ENCODE measurements at places on chromosomes 16 and 17.
A peak's percentile ranks its signal among the peaks of the same experiment; 100 is the strongest.

GRCh38 chr16:9681508-9681907 lies 500.7 kb downstream of the GRIN2A start:
- no peak for DNase-seq

GRCh38 chr17:39486242-39486641 lies 25.0 kb downstream of the CDK12 start:
- DNase-seq = peak; percentile 46

DNA sequence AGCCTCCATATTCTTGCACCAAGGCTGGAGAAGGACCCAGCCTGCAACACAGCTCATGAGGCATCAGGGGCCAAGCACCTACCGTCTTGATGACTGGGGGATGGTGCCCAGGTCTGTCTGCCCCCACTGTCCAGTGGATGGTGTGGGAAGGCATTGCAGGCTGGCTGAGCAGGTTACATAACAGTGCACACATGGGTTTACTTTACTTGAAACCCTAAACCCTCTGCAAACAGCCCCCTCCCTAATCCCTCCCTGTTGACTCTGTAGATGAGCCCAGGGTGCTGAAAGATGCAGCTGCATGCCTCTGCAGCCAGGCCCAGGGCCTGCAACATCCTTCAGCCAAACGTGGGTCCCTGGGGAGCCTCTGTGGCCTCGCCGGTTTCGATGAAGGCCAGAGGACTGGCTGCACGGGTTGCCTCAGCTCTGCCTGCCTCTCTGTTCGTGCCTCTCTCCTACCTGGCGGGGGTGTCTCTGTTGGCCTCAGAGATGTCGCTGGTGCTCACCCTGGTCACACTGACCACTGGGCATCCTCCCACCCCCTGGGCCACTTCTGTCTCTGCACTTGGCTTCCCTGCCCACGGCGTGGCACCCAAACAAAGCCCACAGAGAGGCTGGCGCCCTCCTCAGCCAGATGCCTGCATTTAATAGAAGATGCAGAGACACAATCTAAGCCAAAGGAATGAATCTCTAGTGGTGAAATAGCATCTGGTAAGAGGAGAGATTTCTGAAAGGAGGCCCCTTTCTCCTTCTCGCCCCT lies 95.1 kb downstream of the METRNL start:
- no peak for DNase-seq

GRCh38 chr16:19001788-19002187 lies 18.1 kb downstream of the TMC7 start:
- no peak for DNase-seq

DNA sequence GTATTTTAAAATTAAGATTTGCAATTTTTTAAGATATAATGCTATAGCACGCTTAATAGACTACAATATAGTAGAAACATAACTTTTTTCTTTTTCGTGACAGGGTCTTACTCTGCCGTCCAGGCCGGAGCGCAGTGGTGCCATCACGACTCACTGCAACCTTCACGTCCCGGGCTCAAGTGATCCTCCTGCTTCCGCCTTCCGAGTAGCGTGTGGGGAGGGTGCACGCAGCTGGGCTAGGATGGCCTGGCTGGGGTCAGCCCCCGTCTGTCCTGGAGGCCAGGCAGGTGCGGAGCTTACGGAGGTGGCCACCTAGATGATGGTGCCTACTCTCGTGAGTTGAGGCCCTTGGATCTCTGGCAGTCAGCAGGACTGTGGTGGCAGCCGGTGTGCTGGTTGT lies 50.1 kb downstream of the JPH3 start:
- no peak for DNase-seq

GRCh38 chr16:2517954-2518605 lies 2.1 kb upstream of the AMDHD2 start:
- DNase-seq = no peak

DNA sequence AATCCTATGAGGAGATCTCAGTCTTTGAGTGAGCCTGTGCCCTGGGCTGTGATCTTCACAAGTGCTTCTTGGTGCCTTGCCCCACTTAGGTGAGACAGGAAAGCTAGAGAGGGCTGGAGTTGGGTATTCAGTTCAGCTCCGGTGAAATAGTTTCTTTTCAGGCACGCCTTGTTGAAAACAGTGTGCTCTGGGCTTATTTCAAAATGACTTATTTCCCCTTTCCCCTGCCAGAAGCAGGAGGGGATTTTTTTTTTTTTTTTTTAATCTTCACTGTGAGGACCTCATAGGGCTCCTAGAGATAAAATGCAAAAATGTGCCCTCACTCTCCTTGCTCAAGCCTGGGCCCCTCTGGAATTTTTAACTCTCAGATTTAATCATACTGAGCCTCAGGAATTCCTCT lies 27.2 kb downstream of the MOSMO start:
- no peak for DNase-seq

GRCh38 chr16:28321700-28322411 lies 29.5 kb downstream of the SBK1 start:
- DNase-seq = no peak
